SK-N-SH (cell line): ENCODE measurements at places on chromosomes 12 and 14. TPM values are rescaled to one million over a fixed set of nuclear protein-coding genes. Genes with fewer than 3 reads are reported as not detected.

GRCh38 chr14:104976198-104977007 is 1.8 kb downstream of the AHNAK2 start:
- DNase-seq = peak; percentile 92

DNA sequence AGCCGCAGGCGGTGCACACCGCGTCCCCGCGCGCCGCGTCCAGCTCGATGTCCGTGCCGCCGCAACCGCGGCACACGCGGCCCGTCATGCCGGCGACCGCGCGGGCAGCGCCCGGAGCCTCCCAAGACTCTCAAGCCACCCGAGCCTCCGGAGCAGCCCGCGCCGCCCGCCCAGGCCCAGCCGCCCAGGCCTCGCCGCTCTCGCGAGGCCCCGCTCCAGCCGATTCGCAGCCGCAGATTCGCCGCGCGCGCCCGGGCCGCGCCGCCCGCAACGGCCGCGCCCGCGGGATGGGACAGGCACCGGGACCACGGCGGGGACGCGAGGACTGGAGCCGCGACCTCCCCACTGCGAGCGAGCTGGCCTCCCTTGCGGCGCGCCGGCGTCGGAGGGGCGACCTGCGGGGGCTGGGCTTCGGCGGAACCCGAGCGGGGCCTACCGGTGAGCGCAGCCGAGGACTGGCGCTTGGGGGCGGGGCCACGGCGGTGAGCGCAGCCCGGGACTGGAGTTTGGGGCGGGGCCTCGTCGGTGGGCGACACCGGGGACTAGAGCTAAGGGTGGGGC is at the start of gene BRF1:
Gene BRF1, minus strand, starts transcription at position 460 of the 561 bp plus-strand sequence. Its CDS starts 372 bp downstream, at position 88.
- DNase-seq = peak; percentile 97

GRCh38 chr12:14554281-14555007 is 13.2 kb downstream of the PLBD1 start:
- DNase-seq = no peak

Gene PLEK2
- 0.11 and 0.56 TPM in 2 replicates for polyA plus RNA-seq

Gene MANSC4
- not detected in 2 replicates for polyA plus RNA-seq

DNA sequence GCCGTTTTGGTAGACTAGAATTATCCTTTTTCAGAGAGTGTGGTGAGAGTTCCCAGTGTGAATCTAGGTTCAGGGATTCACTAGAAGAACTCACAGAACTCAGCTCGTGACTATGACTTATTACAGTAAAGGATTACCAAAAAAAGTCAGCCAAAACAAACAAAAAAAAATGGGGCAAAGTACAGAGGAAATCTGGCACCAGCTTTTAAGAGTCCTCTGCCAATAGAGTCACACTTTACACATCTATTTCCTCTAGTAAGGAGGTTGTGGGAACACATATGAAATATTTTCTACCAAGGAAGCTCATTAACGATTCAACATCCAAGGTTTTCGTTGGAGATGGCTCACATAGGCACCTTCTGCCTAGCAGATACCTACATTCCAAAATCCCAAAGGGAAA is 28.2 kb downstream of the TSPAN19 start:
- no peak for DNase-seq

DNA sequence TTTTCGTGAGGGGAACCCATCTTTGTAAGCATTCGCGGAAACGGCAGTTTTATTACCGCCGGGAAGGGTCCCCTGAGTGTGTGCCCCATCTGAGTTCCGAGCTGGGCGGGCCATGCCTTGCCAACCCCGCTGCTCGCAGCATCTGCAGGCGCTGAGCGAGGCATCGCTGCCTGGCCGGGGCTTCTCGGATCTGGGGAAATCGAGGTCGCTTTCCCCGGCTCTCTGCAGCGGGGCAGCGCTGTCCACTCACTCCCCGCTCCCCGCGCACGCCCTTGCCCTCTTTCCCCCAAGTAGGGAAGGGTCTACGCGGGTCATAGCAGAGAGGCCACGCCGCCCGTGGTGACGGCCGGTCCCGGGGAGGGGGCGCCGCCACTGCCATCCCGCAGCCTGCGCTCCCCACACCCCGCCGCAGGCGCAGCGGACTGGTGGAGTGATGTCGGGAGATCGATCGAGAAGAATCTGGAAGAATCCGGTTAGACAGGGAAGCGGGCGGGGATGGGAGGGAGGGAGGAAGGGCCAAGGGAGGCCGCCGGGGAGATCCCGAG is 507 bp upstream of the FKBP4 start:
- no peak for DNase-seq

- DNase-seq = peak; percentile 83
These were observed 347 bp downstream of the SYNDIG1L start for GRCh38 chr14:74425525-74426201.

DNA sequence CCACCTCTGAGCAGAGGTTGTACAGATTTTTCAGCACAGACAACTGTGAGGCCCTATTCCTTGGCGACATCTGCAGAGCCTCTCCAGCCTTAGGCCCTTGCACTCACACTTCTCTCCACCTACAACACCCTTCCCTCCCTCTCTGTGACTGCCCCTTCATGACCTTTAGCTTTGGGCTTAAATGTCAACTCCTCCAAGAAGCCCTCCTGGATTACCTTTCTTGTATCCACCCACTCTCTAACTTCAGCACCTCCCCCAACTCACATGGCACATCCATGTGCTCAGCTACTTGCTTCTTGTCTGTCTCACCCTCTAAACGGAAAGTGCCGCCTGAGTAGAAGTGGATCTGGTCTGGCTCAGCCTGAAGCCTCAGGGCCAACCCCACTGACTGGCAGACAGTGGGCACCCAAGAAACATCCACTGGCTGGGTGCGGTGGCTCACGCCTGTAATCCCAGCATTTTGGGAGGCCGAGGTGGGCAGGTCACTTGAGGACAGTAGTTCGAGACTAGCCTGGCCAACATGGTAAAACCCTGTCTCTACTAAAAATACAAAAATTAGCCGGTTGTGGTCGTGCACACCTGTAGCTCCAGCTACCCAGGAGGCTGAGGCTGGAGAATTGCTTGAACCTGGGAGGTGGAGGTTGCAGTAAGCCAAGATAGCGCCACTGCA is 22.1 kb downstream of the TRPV4 start:
- DNase-seq = no peak

GRCh38 chr12:53988541-53989226 is 3.7 kb downstream of the HOXC10 start:
- no peak for DNase-seq

Gene CBLN3
- polyA plus RNA-seq = 1.8 TPM in 2 replicates

- no peak for DNase-seq
These were observed 8.1 kb downstream of the PTPN6 start for GRCh38 chr12:6959058-6959804.

DNA sequence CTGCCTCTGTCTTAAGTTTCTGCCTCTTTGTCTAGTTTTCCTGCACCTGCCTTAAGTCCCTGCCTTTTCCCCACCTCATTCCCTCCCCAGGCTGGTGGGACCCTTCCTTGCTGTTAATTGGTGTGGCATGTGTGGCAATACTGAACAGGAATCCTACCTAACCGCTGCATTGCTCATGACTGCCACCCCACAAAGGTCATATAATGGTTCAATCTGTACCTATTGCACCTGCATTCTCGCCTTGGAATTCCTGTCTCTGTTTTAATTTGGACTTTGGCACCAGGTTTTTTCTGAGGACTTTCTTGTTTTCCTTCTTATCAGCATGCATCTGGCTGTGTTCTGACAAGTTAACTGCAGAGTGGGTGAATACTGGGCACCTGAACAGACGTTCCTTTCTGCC is 966.2 kb upstream of the TMEM132C start:
- no peak for DNase-seq

- DNase-seq = no peak
These were observed 39.3 kb downstream of the SPRING1 start for GRCh38 chr12:116698554-116699075.

GRCh38 chr14:22282417-22282816 is 306.6 kb downstream of the DAD1 start:
- no peak for DNase-seq

GRCh38 chr14:100623557-100623956 is 36.3 kb upstream of the BEGAIN start:
- no peak for DNase-seq

DNA sequence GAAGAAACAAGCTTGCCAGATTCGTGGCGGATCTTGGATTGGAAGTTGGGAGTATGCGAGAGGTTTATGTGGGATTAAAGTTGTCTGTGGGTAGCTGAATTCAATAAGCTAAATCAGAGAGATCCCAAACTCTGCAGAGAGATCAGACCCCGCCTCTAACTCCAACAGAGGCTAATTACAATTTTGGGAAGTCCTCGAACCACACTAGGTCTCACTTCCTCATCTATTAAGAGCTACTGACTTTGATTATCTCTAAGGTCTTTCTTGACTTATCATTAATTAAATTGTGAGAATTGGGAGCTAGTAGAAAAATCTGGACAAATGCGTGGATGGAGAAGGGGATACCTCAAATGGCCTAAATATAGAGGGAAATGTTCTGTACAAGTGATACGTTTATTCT is 9.1 kb downstream of the NTF3 start:
- no peak for DNase-seq

- no peak for DNase-seq
These were observed 21.8 kb upstream of the TRIM9 start for GRCh38 chr14:51116682-51117081.

Gene SPX
- polyA plus RNA-seq = not detected in 2 replicates

GRCh38 chr12:12612358-12612757 is 682 bp downstream of the CREBL2 start:
- DNase-seq = peak; percentile 60

Gene POTEG
- polyA plus RNA-seq = 0.43 and 0.70 TPM in 2 replicates

DNA sequence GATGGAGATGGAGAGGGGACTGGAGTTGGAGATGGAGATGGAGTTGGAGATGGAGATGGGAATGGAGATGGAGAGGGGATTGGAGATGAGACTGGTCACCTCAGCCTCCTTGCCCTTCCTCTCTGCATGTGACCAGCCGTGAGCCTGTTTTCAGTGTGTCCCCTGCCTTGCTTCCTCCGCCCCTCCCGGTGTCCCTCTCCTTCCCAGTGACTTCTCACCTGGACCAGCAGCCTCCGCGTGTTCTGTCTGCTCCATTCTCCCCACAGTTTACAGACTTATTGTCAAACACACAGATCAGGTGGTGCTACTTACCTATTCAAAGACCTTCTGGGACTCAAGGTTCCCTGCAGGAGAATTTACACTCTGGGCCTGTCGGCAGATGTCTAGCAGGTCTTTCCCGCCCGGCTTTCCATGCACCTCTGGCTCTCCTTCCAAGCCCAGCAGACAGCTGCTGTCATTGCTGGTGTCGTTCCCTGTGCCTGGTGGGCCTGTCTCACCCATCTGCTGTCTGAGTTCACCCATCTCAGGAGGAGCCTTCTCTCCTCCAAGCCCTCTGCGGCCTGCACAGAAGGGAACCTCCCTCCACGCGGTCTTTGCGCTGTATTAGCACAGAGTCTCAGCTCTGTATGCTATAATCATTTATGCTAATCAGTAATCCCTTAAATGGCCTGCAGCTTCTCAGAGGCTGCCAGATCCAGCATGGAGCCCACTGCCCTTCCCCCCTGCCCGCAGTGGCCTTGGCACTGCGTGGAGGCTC is 62.1 kb downstream of the ADGRD1 start:
- DNase-seq = no peak

DNA sequence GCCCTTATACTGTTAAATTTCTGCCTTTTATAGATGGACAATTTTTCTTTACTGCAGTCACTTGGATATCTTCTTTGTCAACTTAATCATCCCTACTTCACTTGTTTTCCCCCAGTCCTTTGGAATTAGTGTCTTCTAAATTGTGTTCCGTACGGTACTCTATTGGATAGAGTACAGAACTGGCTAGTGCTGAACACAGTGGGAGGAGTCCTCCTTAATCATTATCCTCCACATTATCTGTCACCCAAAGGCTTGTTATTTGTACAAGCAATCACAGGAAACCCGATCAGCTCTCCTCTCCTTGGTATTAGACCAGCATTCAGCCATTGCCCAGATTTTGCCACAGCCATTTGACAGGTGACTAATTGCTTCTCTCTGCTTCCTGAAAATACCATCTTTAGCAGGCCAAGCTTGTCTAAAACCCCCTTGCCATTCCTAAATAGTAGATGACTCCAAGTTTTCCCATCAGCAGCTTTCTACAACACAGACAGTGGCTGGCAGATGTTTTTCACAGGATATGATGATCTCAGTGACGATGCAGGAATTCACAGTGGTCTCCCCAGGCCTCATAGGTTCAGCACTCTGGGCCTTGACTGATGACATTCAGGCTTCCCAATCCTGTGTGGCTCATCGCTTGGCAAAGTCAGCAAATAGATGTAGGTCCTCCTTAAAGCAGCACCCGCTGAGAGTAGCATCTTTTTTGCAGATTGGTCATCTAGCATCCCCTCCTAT is 216.0 kb upstream of the RGS6 start:
- no peak for DNase-seq

DNA sequence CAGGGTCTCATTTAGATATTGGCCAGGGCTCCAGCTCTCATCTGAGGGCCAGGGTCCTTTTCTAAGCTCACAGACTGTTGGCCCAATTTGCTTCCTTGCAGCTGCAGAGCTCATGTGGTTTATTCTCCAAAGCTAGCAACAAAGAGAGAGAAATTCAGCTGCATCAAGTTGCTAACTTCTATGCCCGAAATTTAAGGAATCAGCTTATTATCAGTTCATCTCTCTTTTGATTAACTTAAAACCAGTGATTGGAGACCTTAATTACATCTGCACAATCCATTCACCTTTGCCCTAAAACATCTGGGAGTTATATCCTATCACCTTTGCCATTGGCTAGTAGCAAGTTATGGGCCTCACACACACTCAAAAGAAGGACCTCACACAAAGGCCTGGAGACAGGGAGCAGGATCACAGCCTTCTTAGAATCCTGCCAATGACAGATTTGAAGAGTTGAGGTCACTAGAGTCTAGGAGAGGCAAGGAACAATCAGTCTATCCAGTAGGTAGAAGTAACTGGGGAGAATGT is 258.8 kb upstream of the GARIN6 start:
- no peak for DNase-seq

Gene KRT73
- not detected in 2 replicates for polyA plus RNA-seq

Gene GLT8D2
- polyA plus RNA-seq = 50.0 and 69.5 TPM in 2 replicates

Gene SLCO1B1
- polyA plus RNA-seq = not detected in 2 replicates

GRCh38 chr14:105534586-105534985 is 8.2 kb downstream of the TMEM121 start:
- DNase-seq = peak; percentile 26

DNA sequence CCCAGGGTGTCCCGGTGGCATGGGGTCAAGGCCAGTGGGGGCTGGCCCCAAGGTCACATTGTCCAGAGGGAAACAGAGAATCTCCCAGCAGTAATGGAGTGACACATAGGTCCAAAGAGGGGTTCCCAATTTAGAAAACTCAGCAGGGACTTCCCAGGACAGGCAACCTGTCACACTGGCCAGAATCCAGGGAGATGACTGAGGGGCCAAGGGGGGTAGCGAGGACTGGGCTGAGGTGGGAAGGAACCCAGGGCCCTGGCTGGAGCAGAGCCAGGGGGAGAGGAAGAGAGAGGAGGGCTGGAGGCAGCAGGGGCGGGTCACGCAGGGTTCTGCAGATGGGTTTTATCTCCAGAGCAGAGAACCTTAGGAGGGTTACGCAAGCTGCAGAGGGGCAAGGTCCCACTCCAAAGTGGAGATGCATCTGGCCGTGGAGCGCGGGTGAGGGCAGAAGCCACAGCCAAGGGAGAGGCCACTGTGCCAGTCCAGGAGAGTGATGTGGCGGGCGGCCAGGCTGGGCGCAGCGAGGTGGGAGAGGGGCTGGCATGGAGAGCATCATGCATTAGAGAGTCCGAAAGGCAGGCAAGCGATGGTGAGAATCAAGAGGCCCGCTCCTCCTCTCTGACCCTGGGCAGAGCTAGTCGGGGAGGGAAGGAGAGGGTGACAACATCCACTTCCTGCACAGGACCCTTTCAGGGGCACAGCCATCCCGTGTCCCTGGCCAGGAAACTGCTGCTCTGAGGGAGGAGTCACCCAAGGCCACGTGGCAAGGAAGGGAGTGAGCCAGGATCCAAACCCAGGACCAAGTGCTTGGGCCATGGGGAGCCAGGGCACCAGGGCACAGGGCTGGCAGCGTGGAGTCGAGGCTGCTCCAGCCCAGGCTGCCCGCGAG is 29.0 kb downstream of the NCOR2 start:
- DNase-seq = peak; percentile 72

GRCh38 chr12:42631513-42631912 is 42.0 kb upstream of the PRICKLE1 start:
- no peak for DNase-seq
